GOT3 (cell line): ENCODE measurements at places on chromosomes 5 and 9.
A peak's percentile ranks its signal among the peaks of the same experiment; 100 is the strongest.

GRCh38 chr5:124195411-124195810 is 551.0 kb downstream of the ZNF608 start:
- no peak for DNase-seq

GRCh38 chr5:69231851-69232250 is 2.8 kb upstream of the CDK7 start:
- no peak for DNase-seq

DNA sequence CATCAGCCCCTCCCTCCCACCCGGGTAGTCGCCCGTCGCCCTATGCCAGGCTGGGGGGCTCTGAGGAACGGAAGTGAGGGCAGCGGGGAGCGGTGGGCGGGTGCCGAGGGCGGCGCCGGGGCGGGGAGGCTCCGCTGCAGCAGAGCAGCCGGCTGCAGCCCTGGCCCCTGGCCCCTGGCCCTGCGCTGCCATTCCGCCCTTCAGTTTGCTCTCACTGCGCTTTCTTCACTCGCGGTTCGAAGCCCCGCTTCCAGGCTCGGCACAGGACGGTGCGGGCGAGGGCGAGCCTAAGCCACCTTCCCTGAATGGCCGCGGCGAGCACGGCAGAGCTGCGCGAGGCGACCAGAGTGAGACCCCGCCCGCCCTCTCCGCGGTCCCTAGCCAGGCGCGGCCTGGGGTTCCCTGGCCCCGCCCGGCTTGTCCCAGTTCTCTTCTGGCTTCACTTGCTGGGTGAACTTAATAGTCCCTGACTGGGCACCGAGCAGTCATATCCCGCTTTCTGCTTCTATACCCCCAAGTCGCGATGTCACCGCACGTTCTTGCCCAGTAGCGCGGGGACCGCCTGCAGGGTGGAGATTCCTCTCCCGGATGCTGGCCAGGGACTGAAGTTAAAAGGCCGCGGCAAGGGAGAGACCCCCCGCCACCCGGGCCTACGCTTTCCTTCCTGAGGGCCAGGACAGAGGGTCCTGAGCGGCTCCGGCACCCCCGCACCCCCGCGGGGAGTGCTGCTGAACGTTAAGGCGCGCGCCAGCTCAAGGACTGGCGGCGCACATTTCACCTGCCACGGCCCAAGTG is 623 bp upstream of the TRIM36 start:
- DNase-seq, result no peak

DNA sequence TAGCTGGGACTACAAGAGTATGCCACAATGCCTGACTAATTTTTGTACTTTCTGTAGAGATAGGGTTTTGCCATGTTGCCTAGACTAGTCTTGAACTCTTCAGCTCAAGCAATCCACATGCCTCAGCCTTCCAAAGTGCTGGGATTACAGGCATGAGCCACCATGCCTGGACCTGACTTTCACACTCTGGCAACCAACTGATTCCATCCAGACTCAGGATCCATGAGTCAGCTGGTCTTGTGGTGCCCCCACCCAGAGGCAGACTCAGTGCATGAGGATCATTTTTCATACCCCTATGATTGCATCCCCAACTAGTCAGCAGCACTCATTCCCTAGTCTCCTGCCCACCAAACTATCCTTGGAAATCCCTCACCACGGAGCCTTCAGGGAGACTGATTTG is 375.9 kb downstream of the ANXA1 start:
- DNase-seq, result no peak

GRCh38 chr9:37949576-37949975 is 45.6 kb upstream of the SLC25A51 start:
- DNase-seq, result no peak

- DNase-seq, result no peak
Observed at GRCh38 chr5:84239494-84239893, 145.2 kb downstream of the EDIL3 start.

- DNase-seq, result no peak
Observed at GRCh38 chr5:35788724-35789123, 68.0 kb upstream of the IL7R start.

DNA sequence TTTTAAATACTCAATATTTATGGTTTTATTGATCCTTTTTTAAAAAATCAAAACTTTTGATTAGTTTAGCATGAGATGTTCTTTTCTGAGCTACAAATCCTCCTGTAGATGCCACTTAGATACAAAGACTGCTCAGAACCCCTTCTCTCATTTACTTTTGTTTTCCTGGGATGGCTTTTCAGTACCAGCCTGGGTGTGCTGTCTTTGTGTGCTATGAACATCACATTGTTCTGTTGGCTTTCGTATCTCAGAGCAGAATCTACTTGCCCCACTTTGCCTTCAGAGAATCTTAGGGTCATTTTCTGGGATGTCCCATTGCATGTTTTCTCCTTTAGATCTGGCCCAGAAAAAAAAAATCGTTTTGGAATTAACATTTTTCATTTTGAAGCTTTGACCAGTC is 85.9 kb downstream of the RASGRF2 start:
- no peak for DNase-seq

DNA sequence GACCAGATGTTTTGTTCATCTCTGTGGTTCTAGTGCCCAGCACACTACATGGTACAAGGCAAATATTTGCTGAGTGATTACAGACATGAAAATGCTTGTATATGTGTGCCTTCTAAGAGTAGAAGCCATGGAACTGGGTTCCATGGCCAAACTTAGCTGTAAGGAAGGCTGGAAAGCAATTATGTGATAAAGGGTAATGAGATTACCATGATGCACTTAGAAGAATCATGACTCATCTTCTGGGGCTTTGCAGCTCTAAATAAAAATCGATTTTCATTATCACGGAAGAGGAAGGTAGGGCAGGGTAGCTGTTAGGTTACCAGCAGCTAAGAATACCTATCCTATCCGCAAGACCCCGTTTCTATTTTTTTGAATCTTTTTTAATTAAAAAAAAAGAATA is 28.0 kb downstream of the RFK start:
- DNase-seq, result no peak

DNA sequence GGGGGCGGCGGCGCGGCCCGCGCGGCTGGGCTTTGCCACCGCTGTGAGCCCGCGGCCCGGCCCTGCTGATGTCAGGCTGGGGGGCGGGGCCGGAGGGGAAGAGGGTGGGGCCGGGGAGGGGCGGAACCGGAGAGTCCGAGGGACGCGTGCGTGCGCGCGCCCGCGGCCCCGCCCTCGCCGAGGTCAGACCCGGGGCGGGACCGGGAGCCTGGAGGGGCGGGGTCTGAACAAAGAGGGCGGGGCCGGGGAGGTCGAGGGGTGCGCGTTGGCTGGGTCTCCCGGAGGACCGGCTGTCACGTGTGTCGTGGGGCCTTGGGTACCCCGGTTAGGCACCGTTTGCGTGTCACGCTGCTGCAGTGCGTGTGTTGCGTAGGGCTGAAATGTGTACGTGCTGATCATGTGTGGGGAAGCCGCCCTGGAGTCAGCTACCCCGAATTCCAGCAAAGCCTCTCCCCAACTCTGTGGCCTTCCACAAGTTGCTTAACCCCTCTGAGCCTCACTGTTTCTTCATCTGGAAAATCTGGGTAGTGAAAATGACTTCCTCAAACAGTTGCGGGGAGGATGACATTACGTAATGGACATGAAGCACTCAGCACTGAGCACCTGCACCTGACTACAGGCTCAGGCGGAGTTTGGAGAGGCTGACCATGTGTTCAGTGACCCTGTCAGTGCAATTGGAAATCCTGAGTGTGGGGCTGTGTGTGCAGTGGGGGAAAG is at the start of gene RALGDS:
Gene RALGDS (minus strand): TSS at position 43 of the 717 bp plus-strand sequence. CDS start 86 bp downstream, outside the sequence.
- peak; percentile 57 for DNase-seq

DNA sequence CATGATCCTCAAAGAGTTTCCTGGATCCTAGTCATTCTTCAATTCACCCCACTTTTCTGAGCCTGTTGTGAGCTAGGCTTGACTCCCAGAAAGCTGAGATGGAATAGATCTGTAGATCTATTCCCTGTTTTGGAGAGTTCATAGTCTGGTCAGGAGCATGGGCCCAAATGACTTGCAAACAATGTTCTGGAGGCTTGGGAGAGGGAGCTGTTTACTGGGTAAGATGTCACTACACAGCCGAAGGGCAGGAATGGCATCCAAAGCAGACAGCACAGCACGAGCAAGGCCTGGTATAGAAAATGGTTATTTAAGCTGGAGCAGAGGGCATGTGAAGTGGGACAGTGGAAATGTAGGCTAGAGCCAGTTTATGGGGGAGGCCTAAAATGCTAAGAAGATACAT is 152.5 kb upstream of the ALDH1B1 start:
- no peak for DNase-seq

- no peak for DNase-seq
Observed at GRCh38 chr5:36886791-36887190, 10.2 kb downstream of the NIPBL start.

DNA sequence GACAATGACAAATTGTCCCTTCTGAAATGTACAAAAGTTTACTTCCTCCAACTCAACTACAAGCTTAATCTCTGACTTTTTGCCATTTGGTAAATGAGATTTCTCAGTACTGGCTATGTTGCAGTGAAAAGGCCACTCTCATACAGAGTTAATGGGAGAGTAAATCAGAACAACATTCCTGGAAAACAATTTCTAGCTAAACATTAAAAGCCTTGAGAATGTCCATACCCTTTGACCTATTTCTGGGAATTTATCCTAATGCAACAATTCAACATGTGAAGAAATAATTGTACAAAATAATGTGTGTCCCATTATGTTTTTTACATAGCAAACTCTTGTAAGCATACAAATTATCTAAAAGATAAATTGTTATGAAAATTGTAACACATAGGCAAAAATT is 56.3 kb upstream of the SPEF2 start:
- DNase-seq, result no peak

- DNase-seq, result no peak
Observed at GRCh38 chr5:136435946-136436543, 70.7 kb upstream of the TRPC7 start.

DNA sequence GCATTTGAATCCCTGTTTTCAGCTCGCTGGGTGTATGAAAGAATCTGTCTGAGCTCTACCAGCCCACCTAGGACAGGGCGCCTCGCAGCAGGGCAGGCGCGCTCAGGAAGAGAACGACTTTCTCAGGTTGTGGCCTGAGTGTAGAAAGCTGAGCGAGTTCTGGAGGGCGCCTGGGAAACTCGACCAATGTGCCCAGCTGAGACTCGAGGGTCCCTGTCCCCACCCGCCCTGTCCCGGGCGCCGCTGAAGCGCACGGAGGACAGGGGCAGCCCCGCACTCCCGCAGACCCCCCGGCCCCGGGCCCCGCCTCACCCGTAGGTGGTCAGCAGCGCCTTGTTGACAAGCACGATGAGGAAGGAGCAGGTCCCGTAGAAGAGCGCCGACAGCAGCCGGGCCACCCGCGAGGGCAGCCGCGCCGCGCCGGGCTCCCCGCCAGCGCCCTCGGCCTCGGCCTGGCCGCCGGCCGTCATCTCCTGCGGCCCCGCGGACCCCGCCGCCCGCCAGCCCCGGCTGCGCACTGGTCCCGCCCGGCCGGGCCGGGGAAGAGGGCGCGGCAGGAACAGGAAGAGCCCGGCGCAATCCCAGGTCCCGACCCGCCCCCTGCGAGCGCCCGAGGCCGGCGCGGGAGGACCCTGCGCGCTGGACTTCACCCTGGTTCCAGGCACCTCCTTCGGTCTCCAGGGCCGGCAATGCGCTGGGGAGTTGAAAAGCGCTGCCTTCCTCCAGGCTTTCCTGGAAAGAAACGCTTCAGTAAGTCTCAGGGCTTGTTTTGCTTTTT is at the start of gene SLC35D2:
Gene SLC35D2 (minus strand): TSS at position 547 of the 778 bp plus-strand sequence. CDS start 77 bp downstream, at position 470.
- no peak for DNase-seq

- DNase-seq, result no peak
Observed at GRCh38 chr5:115097236-115097635, 72.5 kb downstream of the TRIM36 start.

DNA sequence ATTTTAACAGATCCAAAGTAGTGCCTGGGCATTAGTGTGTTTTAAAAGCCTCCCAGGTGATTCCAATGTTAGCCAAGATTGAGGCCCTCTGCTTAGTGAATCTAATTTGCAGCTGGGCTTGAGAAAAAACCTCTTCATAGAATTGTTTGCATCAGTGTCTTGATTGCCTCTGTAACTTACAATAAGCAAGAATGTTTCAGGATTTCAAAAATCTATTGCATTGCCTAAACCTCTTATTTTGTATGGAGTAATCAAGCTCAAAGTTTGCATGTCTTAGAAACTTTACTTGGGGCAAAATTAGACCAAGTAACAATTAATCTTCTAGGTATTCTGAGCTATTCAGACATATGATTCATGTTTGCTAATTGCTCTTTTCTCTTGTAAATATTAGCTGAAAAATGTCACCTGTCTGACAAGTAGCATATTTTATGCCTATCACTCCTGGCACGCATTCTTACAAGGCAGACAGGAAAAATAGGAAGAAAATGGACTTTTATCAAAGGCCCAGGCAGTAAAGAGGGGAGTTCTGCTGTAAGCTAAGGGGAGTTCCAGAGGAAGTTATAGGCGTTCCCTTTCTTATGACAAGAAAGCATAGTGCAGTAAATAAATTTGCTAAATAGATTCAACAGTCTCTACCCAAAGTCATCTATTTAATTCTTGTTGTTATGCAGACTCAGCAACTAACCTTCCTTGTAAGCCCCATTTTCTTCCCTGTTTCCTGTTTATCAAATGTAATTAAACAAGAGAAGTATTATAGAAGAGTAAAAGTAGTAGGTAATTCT is 21.0 kb downstream of the PDCD1LG2 start:
- DNase-seq, result no peak

GRCh38 chr5:52910071-52910470 is 79.1 kb upstream of the ITGA2 start:
- DNase-seq, result no peak

- no peak for DNase-seq
Observed at GRCh38 chr5:77358255-77359205, 133.6 kb downstream of the WDR41 start.

DNA sequence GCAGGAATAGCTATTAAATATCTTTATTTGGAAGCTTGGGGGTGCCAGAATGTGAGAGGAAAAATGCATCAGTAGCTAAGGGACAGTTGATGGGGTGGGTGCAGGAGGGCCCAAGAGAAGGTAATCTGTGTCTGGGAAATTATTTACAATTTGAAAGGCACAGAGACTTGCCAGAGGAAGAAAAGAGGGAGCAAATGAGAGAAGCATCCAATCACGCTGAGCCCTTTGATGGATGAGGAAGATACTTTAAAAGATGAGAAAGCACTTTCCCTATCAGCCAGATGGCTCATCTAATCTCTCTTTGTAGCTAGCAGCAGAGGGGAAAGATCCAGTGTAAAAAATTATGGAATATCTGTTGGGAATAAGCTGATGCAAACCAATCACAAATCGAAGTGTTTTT is 57.0 kb upstream of the ABCA1 start:
- no peak for DNase-seq

DNA sequence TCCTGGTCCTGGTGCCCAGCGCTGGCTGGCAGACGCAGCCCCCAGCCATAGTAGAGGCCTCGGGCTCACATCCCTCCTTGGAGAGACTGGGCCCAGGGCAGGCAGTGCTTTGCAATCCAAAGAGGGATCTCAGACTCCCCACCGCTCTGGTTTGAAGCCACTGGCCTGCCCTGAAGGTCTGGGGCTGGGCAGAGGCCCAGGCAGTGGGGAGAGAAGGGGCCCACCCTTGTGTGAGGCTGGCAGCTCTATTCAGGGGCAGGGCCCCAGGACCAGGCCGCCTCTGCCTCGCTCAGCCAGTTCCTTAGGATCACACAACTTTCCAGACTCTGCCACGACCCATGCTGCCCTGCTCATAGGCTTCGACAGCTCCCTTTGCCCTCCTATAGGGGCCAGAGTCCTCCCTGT is 10.7 kb upstream of the SEC16A start:
- DNase-seq, result no peak
